Stimulated activated CD8-positive, alpha-beta memory T cell treated with anti-CD3 and anti-CD28 coated beads, Interleukin-7, amount 100 ng/mL, for 4 hours (primary cell): ENCODE measurements at places on chromosomes 1 and 21.
A peak's percentile ranks its signal among the peaks of the same experiment; 100 is the strongest.

- DNase-seq, result no peak
Measured at GRCh38 chr1:216144661-216145450, 278.4 kb downstream of the USH2A start.

GRCh38 chr21:42818328-42818749, 61.0 kb downstream of the WDR4 start:
- peak; percentile 44 for DNase-seq

GRCh38 chr1:119181218-119181617, 40.8 kb upstream of the WARS2 start:
- no peak for DNase-seq

- DNase-seq, result no peak
Measured at GRCh38 chr1:226823643-226824042, 46.8 kb upstream of the PSEN2 start.

GRCh38 chr1:231407547-231408396, 14.3 kb downstream of the EGLN1 start:
- DNase-seq, result no peak

GRCh38 chr1:6077506-6077905, 31.8 kb downstream of the KCNAB2 start:
- no peak for DNase-seq

DNA sequence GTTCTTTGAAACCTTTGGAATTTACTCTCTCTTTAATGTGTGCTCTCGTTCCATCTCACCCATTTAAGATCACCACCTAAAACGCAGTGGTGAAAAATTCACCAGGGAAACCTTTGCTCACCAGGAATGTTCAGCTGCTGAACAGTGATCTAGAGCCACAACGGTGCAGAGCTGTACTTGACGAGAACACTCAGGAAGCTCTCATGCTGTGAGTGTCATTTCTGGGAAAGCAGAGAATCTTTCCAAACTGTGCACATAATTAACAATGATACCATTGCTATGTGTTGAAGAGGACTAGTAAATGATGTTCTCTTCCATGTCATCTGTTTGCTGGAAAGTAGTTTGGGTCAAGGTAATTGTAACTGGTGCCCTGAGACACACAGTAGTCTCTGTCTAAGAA, 117.1 kb downstream of the ZZZ3 start:
- no peak for DNase-seq

DNA sequence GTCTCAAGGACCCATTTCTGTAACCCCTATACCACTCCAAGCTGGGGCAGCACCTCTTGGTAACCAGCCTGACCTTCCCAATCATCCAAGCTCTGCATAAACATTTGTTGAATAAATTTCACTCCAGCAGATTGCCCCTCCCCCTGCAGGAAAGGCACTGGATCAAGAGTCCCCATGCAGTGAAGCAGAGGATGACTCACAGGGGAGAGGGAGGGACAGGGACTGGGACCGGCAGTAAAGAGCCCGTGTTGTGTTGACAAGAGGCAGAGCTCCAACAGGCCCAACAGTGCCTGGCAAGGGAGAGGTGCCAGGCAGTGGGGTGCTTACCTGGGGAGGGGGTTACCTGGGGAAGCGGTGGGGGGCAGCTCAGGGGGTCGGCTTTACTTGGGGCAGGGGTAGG, 32.3 kb downstream of the SLC9A1 start:
- no peak for DNase-seq

GRCh38 chr1:64490213-64490818, 20.4 kb downstream of the CACHD1 start:
- DNase-seq, result no peak

- DNase-seq, result no peak
Measured at GRCh38 chr1:83693427-83694126, 305.4 kb downstream of the TTLL7 start.

- DNase-seq, result no peak
Measured at GRCh38 chr1:232533328-232533727, 96.6 kb downstream of the SIPA1L2 start.

GRCh38 chr1:51328279-51328678, 2.1 kb downstream of the TTC39A start:
- DNase-seq, result no peak

DNA sequence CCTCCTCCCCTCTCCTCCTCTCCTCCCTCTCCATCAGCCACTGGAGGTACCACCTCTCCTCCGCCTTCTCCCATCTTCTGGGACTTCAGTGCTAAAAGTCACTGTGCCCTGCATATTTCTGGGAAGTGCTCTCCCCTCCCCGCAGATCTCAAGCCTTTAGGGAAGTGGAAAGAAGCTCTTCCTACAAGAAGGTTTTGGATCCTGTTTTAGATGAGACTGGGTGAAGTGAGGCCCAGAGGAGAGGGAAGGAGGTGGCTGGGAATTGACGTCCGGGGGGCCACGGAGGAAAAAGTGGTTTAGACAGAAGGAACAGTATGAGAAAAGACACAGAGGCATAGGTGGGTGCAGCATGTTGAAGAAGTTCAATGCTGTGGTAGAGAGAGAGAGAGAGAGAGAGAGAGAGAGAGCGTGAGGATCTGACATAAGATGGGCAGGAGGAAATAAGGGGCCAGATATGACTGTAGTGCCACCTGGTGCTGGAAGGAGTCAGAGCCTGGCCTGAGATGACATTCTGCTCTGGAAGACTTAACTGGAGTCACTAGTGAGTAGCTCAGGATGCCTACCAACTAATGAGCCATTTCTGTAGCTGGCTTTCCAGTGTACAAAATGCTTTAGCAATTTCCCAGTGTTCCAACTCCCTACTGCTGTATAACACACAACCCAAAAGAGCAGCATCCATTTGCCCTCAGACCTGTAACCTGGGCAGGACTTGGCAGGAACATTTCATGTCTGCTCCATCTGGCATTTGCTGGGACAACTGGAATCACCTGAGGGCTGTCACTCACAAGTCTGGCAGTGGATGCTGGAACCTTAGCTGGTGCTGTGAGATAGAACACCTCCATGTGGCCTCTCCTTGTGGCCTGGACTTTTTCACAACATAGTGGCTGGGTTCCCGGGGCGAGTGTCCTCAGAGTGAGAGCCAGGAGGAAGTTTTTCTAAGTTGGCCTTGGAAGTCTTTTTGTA, 16.6 kb upstream of the ZSCAN20 start:
- peak; percentile 7 for DNase-seq

DNA sequence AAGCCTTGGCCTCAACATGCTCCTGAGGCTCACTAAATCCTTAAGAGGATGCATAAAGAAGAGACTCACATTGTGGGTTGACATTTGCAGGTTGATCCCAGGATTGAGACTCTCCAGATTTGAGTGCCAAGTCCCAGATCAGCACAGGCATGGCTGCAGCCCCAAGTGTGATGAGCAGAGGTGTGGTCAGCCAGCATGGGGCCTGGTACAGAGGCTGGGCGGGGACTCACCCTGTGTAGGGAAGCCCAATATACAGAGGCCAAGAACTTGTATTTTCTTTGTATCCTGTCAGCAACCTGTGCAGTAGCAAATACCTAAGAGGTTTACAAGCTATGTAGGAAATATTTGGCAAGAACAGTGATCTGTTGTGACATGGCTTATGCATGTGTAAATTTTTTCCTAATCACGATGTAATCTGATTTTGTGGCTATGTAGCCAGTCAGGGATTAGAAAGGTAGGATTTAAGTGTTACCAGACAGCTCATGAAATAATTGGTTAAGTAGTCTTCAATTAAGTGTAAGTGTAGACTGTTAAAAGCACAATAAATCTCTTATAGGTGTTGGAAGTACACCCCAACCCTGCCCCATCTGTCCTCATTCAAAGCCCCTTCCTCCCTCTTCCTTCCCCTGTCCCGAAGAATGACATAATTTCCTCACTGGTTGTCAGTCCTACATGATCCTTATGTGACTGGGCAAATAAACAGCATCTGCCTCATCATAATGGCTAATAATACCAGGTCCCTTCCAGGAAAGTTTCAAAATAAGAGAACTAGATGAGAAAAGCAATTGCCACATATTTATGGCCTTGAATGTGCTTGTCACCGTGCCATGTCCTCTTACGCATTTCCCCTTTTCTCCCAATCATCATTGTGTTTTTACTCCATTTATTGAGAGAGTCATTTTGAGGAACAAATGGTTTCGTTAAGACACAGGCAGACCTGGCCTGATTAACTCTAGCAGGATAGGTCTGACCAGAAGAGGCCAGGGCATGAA, 120.9 kb downstream of the HLX start:
- DNase-seq, result no peak

DNA sequence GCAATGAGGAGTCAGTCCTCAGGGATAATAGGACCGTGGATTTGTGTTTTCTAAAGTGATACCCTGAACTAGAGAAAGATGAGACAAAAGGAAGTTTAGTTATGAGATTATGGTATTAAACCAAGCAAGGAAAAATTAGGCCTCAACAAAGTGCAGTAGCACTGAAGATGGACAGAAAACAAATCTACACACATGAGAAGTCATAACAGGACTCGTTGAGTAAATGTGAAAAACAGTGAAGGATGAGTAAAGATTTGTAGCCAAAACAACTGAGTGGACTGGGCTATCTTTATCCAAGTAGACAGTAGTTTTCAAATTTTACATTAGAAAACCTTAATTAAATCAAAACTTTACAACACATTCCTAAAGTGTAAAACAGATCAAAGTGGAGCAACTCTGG, 15.0 kb downstream of the EPRS1 start:
- DNase-seq, result no peak

DNA sequence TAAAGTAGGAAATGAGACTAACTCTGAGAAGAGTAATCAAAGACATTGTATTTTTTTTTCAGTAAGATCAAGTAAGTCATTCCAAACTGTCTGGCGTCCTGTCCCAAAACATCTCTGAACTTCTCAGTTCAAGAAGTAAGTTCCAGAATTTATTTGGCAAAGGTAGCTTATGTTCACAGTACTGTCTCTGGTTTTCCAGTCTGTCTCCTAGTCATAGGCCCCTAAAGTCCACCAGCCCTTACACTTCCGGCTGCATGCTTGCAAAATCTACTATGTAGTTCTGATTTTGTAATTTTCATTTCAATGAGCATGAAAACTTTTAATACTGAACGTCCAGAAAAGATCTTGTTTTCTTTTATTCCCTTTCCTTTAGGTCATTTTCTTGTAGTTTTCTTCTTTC, 61.4 kb upstream of the S1PR1 start:
- DNase-seq, result no peak

DNA sequence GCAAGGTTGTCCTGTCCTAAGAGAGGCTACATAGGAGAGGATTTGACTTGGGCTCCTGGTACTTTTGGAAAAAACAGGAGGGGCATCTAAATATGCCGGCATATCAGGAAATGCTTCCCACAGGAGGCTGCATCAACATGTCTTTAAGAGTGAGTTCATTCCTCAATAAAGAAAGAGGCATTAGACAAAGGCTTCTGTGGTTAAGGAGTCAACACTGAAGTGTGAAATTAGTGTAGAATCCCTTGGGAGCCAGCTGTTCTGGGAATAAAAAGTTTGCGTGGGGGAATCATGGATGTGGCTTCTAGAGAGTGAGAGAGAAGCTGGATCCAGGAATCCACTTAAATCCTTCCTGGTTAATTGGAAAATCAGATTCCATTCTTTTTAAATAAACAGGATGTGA, 69.5 kb downstream of the DNM3 start:
- DNase-seq, result no peak
